ENCODE measurements at places on chromosomes 7 and 10. TPM values are rescaled to one million over a fixed set of nuclear protein-coding genes. Genes with fewer than 3 reads are reported as not detected.

- no peak for DNase-seq
Measured at GRCh38 chr7:69754476-69754875, 156.2 kb downstream of the AUTS2 start.

GRCh38 chr7:129401967-129402860 is 32.0 kb upstream of the STRIP2 start:
- DNase-seq, result no peak

DNA sequence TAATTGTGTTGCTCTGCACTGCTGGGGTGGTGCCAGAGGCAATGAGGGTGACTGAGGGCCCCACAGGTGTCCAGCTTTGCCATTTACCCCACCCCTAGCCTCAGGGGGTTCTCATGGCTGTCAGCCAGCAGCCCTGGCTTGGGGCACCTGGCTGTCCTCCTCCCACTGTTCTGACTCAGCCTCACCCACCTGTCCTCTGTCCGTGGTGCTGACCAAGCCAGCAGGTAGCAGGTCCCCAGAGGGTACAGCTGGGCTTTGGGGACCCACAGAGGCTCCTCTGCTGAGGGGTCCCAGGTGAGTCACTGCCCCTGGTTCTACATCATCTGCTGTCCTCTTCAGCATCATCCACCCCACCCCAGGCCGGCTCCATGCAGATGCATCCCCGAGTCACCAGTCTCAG is 32.2 kb upstream of the ZNF716 start:
- no peak for DNase-seq

DNA sequence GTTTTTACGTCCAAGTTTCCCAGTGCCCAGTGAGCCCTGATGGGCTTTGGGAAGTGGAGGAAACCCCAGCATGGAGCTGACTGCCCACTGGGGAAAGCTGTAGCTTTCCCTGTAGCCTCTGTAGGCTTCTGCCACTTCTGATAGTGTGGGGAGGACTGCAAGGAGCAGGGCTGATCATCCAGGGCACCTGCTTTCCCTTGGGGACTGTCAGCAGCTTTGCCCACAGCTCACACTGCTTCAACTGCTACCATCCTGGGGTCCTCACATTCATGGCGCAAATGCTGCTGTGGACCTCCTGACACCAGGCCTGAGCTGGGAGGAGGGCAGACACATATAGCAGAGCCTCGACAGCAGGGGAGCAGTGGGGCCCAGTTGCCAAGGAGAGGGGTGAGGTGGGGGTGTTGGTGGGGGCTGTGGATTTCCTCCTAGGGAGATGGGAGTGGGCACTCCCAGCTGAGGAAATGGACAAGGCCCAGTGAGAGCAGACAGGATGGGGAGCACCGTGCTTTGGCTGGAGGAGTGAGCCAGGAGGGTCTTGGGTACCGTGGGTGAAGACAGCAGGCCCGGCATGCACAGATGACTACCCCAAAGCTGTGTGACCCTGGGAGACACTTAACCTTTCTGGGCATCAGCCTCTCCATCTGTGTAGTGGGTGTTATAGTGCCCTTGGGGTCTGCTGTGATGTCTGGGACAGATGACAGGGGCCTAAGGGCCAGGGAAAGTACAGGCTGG is 16.2 kb downstream of the RAMP3 start:
- no peak for DNase-seq

DNA sequence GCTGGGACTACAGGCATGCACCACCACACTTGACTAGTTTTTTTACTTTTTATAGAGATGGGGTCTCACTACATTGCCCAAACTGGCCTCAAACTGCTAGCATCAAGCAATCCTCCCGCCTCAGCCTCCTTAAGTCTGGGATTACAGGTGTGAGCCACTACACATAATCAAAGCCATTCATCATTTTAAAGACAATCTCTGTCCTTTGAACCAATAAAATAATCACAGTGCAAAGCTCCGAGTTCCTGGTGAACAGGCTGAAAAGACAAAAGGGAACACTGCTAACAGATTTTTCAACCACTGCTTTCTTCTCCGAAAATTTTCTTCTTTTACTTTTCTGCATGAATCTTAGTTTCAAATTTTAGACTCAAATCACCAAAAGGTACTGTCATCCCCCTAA is 58.5 kb downstream of the PARD3 start:
- no peak for DNase-seq

DNA sequence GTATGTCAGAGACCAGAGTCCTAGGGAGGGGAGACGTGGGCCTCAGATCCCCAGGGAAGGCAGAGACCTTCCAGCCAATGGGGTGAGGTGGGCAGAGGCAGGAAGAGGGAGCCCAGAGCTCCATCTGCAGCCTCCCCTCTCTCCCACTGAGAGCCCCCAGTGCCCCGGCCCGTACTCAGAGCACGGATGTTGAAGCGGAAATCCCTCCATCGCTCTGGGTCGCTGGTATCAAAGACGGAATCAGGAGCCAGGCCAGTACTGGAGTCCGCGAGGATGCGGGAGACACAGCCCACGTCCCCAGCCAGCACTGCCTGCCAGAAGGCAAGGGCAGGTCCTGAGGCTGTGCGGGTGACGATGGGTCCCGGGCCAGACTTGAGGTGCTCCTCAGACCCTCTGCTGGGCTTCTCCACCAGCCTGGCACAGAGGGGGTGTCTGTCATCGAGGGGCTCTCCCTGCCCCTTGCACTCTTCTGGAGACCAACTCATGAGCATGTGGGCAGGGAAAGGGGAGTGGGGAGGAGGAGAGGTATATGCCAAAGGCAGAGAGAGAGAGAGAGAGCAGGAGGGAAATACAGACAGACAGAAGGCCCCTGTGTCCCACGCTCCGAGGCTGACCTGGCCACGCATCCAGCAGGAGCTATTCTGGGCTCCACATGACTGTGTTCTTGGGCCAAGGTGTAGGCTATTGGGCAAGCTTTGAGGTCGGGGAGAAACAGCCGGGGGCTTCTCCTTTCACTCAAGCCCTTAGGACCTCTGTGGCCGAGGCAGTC is at the start of gene ASB10:
Gene ASB10 (minus strand): TSS at position 611 of the 769 bp plus-strand sequence. CDS start 120 bp downstream, at position 491.
- no peak for DNase-seq

- DNase-seq, result no peak
Measured at GRCh38 chr10:86083664-86084175, 282.9 kb downstream of the GRID1 start.

DNA sequence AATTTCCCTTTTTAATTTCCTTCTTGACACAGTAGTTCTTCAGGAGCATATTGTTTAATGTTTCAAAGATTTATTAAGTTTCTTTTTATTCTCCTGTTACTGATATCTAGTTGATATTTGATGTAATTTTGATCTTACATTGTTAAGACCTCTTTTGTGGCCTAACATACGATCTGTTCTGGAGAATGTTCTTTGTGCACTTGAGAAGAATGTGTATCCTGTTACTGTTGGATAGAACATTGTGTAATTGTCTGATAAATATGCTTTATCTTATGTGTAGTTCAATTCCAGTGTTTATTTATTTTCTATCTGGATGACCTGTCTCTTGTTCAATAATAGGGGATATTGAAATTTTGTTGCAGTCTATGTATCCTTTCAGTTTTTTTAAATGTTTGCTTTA is 106.7 kb downstream of the ITGB1 start:
- DNase-seq, result no peak

- no peak for DNase-seq
Measured at GRCh38 chr7:80725181-80725611, 86.8 kb downstream of the CD36 start.

DNA sequence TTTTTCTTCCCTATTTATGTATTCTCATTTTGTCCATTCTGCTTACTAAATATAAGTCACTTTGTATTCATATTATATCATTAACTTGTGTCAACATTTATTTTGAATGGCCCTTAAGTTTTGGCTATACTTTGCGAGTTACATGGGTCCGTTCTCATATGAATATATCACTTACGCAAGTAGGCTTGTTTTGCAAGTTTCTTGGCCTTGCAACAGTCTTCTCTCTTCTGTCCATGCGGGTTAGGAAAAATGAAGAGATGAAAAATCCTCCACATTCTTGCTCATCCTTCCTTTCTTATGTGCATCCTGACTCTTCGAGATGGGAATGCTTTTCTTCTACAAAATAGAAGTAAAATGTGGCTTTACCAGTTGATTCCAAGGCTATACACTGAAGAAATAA is 82.8 kb downstream of the GPR158 start:
- DNase-seq, result no peak

- DNase-seq, result no peak
Measured at GRCh38 chr7:763762-764161, 36.7 kb upstream of the PRKAR1B start.

GRCh38 chr7:98223898-98224700 is 12.9 kb downstream of the BHLHA15 start:
- no peak for DNase-seq

DNA sequence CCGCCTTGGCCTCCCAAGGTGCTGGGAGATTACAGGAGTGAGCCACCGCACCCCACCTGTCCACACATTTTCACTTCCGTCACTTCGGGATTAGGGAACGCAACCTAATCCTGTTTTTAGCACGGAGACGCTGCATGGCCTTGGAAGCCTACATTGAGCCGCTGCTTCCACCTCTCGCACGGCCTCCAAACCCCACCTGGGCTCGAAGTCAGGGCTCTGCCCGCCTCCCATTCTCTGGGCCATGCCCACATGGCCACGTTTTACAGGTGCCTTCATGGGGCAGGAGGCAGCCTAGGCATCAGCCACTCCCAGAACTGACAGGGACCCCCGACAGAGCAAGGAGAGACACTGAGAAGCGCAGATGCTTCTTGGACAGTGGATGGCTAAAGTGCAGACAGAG is 100.6 kb downstream of the OAT start:
- DNase-seq, result no peak

DNA sequence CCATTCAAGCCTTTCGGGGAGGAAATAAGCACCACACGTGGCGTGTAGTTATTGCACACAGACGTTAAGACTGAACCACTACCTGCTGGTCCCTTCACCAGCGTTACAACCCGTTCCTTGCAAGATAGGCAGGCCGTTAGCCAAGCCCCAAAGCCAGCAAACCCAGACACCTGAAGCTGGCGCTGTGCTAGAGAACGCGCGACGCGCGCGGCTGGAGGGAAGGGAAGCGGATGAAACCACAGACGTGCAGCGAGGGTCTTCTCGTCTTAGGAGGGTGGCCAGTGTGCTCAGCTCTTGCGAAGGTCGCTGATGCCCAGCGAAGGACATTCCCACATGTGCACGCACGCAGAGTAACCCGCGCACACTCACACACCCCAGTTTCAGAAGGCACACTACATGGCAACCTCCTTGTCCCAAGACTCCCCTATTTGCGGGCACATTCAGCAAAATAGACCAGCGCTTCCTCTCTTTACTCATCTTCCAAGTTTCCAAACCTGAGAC is 980 bp downstream of the TMEM26 start:
- no peak for DNase-seq

- no peak for DNase-seq
Measured at GRCh38 chr10:17479822-17480221, 25.4 kb upstream of the ST8SIA6 start.

DNA sequence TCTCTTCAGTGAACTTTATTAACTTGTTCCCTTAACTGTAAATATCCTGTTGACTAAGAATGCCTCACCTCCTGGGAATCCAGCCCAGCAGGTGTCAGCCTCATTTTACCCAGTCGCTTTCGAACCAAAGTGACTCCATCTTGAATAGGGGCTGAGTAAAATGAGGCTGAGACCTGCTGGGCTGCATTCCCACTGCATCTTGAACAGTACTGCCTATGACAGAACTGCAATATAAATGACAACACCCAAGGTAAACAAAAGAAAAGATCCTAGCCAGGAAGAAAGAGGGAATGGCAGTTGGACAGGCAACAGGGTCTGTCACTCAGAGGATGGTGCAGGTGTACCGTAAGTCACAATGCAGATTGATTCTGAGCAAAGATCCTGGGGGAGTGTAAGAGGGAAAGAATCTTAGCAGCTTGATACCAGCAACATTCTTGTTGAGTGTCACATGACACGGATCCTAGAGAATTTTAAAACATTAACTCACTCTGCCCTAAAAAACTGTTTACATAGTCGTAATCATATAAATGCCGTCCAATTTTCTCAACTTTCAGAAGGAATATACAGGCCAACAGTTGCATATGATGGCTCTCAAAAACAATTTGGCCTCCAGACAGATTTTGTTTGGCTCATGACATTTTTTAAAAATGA is 4.4 kb upstream of the FAM107B start:
- no peak for DNase-seq

- no peak for DNase-seq
Measured at GRCh38 chr7:121303422-121304101, 25.2 kb upstream of the WNT16 start.

- DNase-seq, result no peak
Measured at GRCh38 chr7:2791390-2791789, 52.7 kb downstream of the GNA12 start.

C10orf62 gene
- 0.12 TPM for total RNA-seq

NEUROD6 gene
- not detected for total RNA-seq

SPDYE9 gene
- total RNA-seq, result 0.54 TPM

SEMA3D gene
- total RNA-seq, result 72.1 TPM

HTR5A gene
- not detected for total RNA-seq

ANKRD30A gene
- total RNA-seq, result not detected

AGBL3 gene
- total RNA-seq, result 2.6 TPM

KCTD7 gene
- total RNA-seq, result 8.7 TPM

PILRA gene
- total RNA-seq, result 0.40 TPM

PAPOLB gene
- 0.30 TPM for total RNA-seq

TRIL gene
- 0.05 TPM for total RNA-seq

Data from NCI-H460 (cell line).